ENCODE measurements at places on chromosomes 7 and 10.

- DNase-seq = no peak
These were observed 52.1 kb downstream of the ADD3 start for GRCh38 chr10:110059925-110060324.

GRCh38 chr10:26647602-26648244 is 49.8 kb upstream of the PDSS1 start:
- no peak for DNase-seq

GRCh38 chr10:80322711-80323110 is 33.3 kb upstream of the MAT1A start:
- no peak for DNase-seq

DNA sequence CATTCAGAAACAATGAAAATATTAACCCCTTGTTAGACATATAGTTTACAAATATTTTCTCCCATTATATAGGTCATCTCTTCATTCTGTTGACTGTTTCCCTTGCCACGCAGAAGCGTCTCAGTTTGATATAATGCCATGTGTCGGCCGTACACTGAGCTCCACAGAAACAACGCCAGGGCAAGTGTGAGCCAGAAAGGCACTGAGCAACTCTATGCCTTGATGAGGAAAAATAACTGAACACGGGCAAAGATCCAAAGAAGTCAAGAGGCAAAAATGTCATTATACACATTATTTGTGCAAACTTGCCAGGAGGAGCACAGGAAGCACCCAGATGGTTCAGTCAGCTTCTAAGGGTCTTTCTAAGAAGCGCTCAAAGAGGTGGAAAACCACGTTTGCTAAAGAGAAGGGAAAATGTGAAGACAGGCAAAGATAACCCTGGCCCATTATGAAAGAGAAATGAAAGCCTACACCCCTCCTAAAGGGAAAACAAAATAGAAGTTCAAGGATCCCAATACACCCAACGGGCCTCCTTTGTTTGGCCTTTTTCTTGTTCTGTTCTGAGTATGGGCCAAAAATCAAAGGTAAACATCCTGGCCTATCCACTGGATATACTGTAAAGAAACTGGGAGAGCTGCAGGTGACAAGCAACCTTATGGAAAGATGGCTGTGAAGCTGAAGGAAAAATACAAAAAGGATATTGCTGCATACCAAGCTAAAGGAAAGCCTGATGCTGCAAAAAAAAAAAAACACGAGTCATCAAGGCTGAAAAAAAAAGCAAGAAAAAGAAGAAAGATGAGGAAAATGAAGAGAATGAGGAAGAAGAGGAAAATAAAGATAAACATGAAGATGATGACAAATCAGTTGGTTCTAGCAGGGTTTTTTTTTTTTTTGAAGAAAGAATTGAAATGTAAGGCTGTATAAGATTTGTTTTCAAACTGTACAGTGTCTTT is 15.5 kb downstream of the ARHGAP12 start:
- DNase-seq = no peak

GRCh38 chr10:112741830-112742402 is 208.1 kb upstream of the TCF7L2 start:
- no peak for DNase-seq

- no peak for DNase-seq
These were observed 616.9 kb upstream of the GHITM start for GRCh38 chr10:83522456-83522855.

- DNase-seq = no peak
These were observed 168.3 kb downstream of the VTI1A start for GRCh38 chr10:112615269-112615668.

- no peak for DNase-seq
These were observed 20.7 kb upstream of the PRF1 start for GRCh38 chr10:70622981-70623844.

GRCh38 chr10:23980094-23980493 is 228.8 kb upstream of the KIAA1217 start:
- DNase-seq = no peak

GRCh38 chr7:137850571-137850970 is 3.8 kb upstream of the DGKI start:
- no peak for DNase-seq

DNA sequence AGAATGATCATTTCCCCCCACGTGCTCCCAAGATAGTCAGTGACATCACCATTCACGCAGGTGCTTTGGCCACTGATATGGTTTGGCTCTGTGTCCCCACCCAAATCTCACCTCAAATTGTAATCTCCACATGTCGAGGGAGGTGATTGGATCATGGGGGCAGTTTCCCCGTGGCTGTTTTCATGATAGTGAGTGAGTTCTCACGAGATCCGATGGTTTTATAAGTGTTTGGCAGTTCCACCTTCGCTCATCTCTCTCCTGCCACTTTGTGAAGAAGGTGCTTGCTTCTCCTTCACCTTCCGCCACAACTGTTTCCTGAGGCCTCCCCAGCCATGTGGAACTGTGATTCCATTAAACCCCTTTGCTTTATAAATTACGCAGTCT is 205.4 kb upstream of the SH2B2 start:
- no peak for DNase-seq

GRCh38 chr7:104327938-104328295 is 486 bp upstream of the LHFPL3 start:
- DNase-seq = no peak

DNA sequence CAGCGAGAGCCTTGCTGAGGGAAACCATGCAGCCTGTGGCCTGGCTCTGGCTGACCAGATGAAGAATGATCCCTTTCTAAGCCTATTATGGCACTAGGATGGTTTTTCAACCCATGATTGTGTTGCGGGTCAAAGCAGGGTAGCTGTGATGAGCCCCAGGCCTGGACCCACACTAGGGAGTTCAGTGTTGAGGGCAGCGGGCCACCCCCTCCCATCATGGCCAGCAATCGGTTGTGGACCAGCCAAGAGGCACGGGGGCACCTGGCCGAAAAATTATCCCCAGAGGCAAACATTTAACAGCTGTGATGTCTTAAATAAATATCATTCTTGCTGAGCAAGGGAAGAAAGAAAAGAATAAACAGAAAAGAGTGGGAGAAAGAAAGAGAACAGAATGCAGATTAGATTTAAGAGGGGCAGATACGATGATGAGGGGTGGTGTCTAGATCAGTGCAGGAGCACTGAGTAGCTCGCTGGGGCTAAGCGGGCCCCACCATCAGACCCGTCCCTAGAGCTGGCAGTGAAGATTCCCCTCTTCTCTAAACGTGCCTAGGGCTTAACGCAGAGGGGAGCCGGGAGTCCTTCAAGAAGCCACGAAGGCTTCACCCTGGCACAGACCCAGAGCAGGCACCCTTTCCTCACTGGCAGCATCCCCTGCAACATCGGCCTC is 82.7 kb downstream of the SLC37A3 start:
- no peak for DNase-seq

Data from hepatic stellate cell (primary cell).